ENCODE measurements at places on chromosomes 5 and 9.

- H3K27me3 ChIP-seq: no peaks in the 10 kb centered on the region
- H3K27ac ChIP-seq: no peak overlapping the region
- no peaks in the 10 kb centered on the region for H3K4me1 ChIP-seq
- DNase-seq: no peak
- no peaks in the 10 kb centered on the region for H3K36me3 ChIP-seq
- no peak overlapping the region for H3K4me3 ChIP-seq
These were observed 6.0 kb downstream of the CAMK4 start for GRCh38 chr5:111229871-111230810.

DNA sequence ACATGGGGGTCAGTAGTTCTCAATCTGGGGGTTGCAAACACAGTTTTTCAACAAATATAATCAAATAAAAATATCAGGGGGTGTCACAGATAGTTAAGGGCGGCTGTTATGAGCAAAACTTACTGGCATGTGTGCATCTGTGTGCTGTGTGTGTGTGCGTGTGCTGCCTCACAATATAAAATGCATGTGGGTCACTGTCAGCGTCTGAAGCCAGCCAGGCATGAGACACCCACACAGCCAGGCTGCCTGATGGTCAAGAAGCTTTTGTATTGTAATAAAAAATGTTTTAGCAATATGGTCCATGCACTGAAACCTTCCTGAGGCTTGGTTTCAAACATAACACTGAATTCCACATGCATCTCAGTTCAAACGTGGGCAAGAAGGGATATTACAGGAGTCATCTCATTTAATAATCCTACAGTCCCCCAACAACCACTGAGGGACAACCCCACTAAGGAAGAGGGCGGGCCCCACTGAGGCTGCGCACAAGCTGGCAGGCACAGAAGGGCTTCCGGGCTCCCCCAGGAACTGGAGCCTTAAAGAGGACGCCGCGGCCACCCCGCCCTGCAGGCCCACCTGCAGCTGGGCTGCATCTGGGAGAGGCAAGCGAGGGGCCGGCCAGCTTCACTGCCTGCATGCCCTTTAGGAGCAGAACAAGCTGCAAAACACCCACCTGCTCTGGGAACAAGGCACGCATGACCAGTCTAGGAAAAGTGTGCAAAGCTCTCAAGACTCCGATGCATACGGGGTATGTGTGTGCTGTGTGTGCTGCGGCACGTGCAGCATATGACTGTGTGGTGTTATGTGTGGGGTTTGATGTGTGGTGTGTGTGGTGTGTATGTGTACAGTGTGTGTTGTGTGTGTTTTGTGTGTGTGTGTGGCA is 14.1 kb downstream of the SEMA4D start:
- no peak overlapping the region for H3K4me3 ChIP-seq
- no peak for DNase-seq
- no peak overlapping the region for H3K27ac ChIP-seq
- peaks cover 11% of the 10 kb centered on the region for H3K4me1 ChIP-seq
- H3K27me3 ChIP-seq: no peaks in the 10 kb centered on the region
- H3K36me3 ChIP-seq: no peaks in the 10 kb centered on the region

- H3K4me1 ChIP-seq: peaks cover 7% of the 10 kb centered on the region
- H3K27me3 ChIP-seq: no peaks in the 10 kb centered on the region
- peak overlapping the region; percentile 65 for H3K27ac ChIP-seq
- peak; percentile 86 for DNase-seq
- H3K4me3 ChIP-seq: no peak overlapping the region
These were observed 182.1 kb downstream of the DMRT2 start for GRCh38 chr9:1231998-1232919.

GRCh38 chr5:113059232-113060040 is 82.8 kb downstream of the DCP2 start:
- H3K27me3 ChIP-seq: no peaks in the 10 kb centered on the region
- peaks cover 33% of the 10 kb centered on the region for H3K4me1 ChIP-seq
- no peaks in the 10 kb centered on the region for H3K36me3 ChIP-seq

- no peak overlapping the region for H3K27ac ChIP-seq
- no peaks in the 10 kb centered on the region for H3K36me3 ChIP-seq
- DNase-seq: no peak
- H3K4me1 ChIP-seq: no peaks in the 10 kb centered on the region
- no peak overlapping the region for H3K4me3 ChIP-seq
These were observed 5.8 kb downstream of the TAS2R1 start for GRCh38 chr5:9624196-9624947.

DNA sequence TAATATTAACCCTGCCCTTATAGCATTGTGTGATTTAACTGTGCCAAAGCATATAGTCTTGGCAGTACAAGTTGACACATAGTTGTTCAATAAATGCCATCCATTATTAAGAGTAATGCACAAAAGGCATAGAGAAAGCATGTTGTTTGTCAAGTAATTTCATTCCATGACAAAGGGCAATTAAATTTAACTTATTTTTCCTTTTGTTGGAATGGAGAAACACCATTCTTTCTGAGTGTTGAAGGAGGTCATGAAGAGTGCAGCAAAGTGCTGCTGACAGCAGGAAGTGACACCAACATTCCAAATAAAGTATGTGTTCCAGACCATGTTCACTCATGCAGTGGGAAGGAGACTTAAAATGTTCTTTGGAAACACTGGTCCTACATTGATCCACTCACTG is 29.1 kb downstream of the ANKDD1B start:
- no peaks in the 10 kb centered on the region for H3K36me3 ChIP-seq
- no peak for DNase-seq
- no peaks in the 10 kb centered on the region for H3K4me1 ChIP-seq

GRCh38 chr9:61674465-61674864 is 484.6 kb downstream of the SPATA31A7 start:
- no peaks in the 10 kb centered on the region for H3K4me1 ChIP-seq
- H3K4me3 ChIP-seq: no peak overlapping the region
- H3K27me3 ChIP-seq: no peaks in the 10 kb centered on the region
